ENCODE measurements at places on chromosomes 5 and 9. TPM values are rescaled to one million over a fixed set of nuclear protein-coding genes. Genes with fewer than 3 reads are reported as not detected.

DNA sequence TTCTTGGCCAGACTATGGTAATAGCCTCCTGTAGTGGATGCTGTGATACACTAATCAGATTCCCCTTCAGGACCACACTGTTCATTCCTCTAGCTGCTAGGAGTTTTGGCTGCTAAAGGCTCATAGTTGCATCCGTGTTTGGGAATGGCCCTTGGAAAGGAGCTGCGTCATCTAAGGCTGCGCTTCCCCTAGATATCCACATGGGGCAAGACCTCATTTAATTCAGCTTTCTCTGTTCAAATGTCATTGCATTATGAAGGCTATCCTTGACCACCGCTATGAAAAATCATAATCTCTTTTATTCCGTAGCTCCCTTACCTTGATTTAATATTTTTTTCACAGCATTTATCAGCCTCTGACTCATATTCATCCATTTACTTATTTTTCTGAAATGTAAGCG lies 258.3 kb upstream of the NR4A3 start:
- DNase-seq = no peak

GRCh38 chr9:27303219-27303618 lies 6.3 kb upstream of the EQTN start:
- no peak for DNase-seq

GRCh38 chr9:134830926-134831720 lies 49.5 kb upstream of the FCN2 start:
- DNase-seq = no peak

DNA sequence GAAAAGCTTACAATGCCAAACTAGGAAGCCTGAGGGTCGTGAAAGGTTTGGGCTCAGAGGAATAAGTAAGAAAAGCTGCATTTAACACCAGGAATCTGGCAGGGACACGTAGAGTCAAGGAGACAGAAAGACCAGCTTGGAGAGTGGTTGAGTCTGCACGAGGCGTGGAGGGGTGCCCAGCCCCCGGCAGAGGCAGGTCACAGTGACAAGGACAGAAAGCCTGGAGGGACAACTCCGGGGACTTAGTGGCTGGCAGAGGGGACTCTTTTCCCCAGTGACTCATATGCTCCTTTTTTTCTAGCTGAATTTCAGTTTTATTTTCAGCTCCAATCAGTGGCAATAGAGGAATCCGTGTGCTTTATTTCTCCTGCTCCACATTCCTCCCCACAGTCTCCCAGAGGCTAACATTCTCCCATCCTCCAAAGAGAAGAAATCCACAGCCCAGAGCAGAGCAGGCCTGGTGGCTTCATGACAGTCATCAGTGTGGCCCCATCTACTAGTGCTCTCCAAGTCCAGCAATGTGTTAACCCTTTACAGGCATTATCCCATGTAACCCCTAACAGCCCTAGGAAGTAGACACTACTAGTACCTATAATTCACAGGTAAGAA lies 80.7 kb downstream of the KCNIP1 start:
- DNase-seq = no peak

- no peak for DNase-seq
Measured at GRCh38 chr9:6410633-6411032, 2.4 kb upstream of the UHRF2 start.

DNA sequence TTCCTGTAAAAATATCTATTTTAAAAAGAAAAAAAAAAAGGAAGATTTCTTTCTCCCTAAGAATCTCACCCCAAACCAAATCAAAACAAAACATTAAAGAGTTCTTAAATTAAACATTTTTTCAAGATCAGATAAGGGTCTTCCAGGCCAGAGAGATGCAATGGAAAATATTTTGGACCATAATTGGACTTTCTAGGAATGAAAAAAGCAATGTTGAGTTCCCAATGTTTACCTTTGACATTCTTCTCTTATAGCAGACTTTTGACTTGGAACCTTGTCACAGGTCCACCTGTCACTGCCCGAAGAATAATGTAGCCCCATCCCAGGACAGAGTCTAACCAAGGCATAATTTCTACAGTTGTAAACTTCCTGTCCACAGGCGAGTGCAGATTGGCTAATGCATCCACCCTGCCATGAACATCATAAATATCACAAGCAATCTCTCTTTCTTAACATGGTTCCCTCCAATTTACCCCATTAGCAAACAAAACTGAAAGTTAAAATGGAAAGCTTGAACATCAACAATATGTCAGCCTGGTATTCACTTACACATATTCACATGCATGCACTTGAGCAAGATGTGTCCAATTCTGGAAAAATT lies 121.7 kb upstream of the ZNF366 start:
- DNase-seq = no peak

- no peak for DNase-seq
Measured at GRCh38 chr9:134682026-134682425, 40.4 kb downstream of the COL5A1 start.

GRCh38 chr9:108511307-108511706 lies 344.5 kb downstream of the ACTL7B start:
- no peak for DNase-seq

DNA sequence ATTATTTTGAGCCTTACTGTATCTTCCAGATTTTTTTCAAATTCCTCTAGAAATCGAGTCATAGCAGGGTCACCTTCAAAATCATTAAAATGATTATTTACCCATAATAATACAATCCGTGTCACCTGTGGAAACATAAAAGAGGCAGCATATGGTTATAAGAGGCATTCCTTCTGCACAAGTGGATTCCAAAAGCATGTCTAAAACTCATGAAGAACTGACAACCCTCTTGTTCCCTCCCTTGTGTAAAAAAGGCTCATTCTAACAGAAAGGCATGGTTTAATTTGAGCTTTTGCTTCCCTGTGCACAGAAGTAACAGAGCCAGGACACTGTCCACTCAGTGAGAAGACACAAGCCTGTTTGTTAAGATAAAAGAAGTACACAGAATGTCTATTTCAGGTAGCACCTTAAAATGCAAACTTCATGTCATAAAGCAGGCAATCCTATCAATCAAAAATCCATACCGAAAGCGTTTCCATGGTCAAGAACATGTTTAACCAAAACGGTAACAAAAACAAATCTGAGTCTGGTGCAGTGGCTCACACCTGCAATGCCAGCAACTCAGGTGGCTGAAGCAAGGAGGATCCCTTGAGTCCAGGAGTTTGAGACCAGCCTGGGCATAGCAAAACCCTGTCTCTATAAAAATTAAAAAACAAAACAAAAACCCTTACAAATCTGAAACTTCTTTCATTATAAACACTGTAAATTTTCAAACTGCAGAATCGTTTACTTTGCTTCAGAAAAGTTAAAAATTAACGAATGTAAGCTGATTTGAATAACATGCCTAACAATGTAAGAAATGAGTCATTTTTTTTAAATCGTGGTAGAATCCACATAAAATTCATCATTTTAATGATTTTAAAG lies 139.3 kb downstream of the RAPGEF6 start:
- no peak for DNase-seq

CACFD1 gene
- total RNA-seq = 11.5 TPM

TRIM52 gene
- 8.5 TPM for total RNA-seq

PTGS1 gene
- total RNA-seq = 6.7 TPM

FAM81B gene
- 6.2 TPM for total RNA-seq

OR13D1 gene
- total RNA-seq = not detected

ITGA1 gene
- 28.4 TPM for total RNA-seq

PTGDS gene
- total RNA-seq = 3,579 TPM

All from left ventricle myocardium inferior (tissue), 1 donor.